ENCODE measurements at places on chromosomes 4 and X.

DNA sequence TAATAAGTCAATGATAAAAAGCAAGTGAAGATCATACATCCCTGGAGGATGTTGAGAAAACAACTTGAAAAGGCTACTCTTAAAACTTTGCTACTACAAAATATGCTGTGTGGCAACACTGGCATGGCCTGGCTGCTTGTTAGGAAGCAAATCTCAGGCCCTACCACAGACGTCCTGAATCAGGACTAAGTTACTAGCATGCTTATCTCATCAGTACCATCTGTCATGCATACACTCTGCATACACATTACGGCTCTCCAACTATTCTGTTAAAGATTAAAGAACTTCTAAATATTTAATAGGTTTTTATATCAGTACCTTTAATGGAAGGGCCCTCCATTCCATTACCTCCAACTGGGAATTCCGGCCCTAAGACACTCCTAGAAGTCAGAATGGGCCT, 8.2 kb downstream of the PAPSS1 start:
- no peak for DNase-seq

DNA sequence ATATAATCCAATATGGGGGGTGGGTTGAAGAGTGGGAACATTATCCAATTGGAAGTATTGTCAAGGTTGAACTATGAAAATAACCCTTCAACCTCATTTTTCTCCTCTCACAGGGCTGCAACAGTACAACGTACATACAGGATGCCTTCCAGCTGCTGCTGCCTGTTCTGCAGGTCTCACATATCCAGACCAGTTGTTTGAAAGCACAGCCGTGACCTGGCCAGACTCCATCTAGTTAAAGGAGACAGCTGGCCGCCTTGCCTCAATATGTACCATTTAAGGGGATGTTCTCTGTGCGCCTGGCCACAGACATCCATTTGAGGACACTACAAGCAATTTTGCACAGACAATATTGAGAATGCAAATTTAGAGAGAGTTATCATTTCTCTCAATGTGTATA, 75.7 kb downstream of the FAM114A1 start:
- DNase-seq: no peak

DNA sequence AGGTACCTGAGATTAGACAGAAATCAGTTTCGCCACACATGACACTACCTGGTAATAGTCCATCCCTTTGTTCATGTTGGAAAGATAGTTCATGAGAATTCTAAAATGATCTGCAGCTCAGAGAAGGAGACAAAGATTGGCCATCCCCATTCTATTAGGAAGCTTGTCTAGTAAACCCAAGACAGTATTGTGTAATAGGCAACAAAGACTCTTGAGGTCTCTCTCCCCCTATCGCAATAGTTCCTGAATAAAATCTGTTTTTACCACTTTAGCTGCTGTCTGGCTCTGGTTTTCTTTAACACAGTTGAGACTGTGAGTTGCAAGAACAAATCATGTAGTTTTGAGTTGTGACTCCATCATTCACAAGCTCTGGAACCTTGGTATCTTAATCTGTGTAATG, 14.8 kb upstream of the BBS7 start:
- no peak for DNase-seq

GRCh38 chrX:17758382-17758781, 21.1 kb downstream of the SCML1 start:
- no peak for DNase-seq

GRCh38 chr4:39596971-39597370, 41.7 kb downstream of the SMIM14 start:
- peak; percentile 24 for DNase-seq

DNA sequence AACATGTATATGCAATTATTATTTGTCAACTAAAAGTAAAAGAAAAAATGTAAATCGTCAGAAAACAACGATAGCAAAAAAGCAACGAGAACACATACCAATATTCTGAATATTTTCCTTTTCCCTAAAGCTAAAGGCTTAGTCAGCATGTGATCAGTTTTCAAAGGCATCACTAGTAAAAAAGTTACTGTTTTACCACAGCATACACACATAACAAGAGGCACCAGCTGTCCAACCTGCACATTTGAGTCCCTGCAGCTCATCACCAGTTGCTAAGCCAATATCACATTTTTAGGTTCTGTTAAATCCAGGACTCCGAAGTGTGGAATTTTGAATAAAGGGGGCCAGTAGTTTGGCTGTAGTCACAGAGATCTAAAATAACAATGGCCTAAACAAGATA, 203.8 kb downstream of the ADGRA3 start:
- DNase-seq: no peak

- no peak for DNase-seq
Measured at GRCh38 chrX:27863809-27864208, 56.0 kb downstream of the MAGEB10 start.

- DNase-seq: no peak
Measured at GRCh38 chr4:67556436-67556835, 2.1 kb upstream of the STAP1 start.

GRCh38 chr4:27887646-27888045, 1027.0 kb downstream of the STIM2 start:
- no peak for DNase-seq

DNA sequence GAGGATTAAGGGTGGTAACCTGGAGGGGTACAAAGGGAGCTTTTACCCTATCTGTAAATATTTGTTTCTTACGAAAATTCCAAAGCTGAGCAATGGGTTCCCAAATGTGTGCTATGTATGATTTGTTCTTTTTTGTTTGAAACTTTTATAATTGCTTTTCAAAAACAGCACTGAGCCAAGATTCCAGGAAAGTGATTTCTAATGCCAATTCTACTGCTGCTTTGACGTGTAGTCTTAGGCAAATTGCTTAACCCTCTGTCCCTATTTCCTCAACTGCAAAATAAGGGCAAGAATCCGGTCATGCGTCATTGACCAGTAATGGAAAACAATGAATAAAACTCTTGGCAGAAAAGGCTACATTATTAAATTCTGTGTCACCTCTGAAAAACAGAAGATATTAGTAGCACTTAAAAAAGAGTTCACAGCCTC, 454.7 kb downstream of the IL15 start:
- DNase-seq: peak; percentile 99

DNA sequence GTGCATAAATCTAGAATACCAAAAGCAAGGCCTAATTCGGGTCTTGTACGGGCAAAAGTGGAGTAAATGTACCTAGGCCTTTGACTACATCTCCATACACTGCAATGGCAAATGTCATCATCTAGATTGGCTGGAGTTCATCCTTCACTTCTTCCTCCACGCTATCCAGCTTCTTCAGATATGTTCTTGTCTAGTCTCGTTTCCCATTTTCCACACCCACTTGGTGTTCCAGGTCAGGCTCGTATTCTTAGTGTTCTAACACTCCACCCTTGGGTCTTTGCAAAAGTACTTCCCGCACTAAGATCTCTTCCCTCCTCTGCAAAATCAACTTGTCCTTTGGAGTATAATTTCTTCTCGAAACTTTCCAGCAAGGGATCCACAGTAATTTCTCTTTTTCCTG, 1.4 kb downstream of the COQ2 start:
- no peak for DNase-seq

DNA sequence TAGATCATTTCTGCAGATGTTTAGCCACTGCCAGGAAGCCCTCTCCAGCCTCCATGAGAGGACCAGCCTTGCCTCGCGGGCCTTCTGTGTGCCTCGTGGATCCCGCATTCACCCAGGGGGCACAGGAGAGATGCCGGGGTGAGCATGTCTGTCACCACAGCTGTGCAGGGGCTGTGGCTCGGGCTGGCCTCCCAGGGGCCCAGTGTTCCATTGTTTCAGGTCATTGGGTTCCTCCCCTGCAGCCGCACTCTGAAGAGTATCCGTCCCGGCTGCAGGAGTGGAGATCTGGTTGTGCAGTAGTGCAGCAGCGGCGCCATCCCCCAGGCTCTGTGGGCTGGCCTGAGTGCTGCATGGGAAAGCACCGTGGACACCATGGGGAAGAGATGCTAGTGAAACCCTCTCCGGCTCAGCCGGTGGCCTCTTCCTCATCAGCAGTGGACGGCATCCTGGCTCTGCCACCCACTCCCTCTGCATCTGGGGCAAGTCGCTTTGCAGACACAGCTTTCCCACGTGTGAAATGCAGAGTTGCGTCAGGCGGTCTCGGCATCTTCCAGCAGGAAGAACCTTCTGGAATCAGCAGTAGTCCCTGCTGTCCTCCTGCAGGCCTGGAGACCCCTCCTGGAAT, 29.1 kb downstream of the TBC1D14 start:
- no peak for DNase-seq

- DNase-seq: no peak
Measured at GRCh38 chr4:80053140-80053910, 19.7 kb downstream of the ANTXR2 start.

DNA sequence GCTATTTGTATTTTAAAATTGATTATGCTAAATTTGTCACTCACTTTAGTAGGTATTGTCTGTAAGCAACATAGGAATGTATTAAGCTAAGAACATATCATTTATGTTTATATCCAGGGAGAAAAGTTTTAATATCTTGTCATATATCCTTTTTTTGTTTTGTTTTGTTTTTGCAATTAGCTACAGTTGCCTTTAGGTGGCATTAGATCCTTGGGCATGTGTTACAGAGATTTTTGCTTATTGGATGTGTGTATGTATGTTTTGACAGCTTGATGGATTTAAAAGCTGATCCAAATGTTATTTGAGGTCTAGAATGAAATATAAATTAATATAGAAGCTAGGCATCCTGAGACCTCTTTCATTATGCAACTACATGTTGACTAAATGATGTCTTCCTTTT, 36.1 kb upstream of the OTUD4 start:
- peak; percentile 37 for DNase-seq
